ENCODE measurements at places on chromosomes 12 and 14.
A peak's percentile ranks its signal among the peaks of the same experiment; 100 is the strongest.

DNA sequence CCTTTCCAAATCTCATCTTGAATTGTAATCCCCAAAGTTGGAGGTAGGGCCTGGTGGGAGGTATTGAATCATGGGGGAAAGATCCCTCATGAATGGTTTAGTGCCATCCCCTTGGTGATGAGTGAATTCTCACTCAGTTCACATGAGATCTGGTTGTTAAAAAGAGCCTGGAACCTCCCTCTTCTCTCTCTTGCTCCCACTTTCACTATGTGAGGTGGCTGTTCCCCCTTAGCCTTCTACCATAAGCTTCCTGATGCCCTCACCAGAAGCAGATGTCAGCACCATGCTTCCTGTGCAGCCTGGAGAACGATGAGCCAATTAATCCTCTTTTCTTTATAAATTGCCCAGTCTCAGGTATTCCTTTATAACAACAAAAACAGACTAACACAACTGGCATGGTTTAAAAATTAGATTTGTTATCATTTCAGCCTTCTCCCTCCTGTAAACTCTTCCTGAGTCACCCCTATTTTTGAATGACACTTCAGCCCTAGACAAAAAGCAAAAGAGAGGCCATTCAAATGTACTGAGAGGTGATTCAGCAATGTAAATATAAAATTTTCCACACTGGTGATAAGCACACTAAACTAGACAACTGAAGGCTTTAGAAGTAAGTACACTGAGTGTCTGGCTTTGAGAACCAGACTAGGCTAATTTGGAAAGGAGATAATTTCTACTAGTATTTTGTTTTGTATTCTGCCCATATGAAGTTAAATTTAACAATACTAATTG lies 212.1 kb upstream of the ABCD2 start:
- DNase-seq: no peak

- no peak for DNase-seq
Measured at GRCh38 chr12:67145692-67146091, 123.5 kb upstream of the CAND1 start.

DNA sequence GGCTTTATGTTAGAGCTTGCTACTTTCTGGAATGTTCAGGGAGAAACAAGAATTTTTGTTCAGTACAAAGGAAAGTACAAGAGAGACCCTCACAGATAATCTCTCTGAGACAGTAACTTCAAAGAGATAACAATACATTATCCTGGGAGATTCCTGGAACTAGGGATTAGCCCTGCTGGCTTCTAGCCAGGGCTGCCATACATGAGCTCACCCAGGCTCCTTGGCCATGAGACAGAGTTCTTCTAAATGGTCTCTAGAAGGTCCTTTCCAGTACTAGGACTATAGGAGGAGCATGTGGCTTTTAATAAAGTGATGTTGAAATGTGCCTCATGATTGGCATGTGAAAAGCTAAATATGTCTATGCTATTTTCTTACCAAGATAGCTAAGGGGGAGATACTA lies 342.5 kb downstream of the EMP1 start:
- no peak for DNase-seq

DNA sequence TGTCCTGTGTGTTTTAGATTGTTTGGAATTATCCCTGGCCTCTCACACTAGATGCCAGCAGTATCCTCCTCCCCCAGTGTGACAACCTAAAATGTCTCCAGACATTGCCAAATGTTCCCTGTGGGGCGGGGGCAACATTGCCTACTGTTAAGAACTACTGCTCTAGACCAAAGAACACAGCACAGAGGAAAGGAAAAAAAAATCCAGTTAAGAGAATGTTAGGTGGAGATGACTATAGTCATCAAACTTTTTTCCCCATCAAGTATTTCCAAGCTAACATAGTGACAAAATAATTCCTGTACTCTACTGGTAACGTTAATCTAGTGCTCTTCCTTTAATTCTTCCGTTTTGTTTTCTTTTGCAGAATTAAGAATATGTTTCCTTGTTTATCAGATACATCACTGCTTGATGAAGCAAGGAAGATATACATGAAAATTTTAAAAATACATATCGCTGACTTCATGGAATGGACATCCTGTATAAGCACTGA lies 3.5 kb downstream of the CDKN1B start:
- no peak for DNase-seq

DNA sequence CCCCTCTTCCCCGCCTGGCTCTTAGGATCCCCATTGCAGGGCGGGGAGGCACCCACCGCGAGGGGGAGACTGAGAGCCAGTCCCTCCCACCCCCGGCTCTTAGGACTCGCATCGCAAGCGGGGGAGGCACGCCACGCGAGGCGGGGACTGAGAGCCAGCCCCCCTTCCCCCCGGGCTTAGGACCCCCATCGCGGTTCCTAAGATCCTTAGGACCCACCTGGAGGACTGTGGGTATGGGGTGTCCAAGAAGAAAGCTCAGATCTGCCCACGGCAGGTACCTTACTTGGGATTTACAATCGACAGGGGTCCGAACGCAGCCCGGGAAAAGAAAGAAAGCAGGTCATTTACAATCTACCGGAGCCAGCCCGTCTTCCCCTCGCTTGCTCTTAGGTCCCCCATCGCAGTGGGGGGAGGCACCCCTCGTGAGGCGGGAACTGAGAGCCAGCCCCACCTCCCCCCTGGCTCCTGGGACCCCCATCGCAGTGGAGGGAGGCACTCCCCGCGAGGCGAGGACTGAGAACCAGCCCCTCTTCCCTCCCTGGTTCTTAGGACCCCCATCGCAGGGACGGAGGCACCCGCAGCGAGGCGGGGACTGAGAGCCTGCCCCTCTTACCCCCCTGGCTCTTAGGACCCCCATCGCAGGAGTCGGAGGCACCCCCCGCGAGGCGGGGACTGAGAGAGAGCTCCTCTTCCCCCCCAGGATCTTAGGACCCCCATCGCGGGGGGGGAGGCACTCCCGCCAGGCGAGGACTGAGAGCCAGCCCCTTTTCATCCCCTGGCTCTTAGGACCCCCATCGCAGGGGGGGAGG lies 43.7 kb downstream of the DDX11 start:
- DNase-seq: peak; percentile 52

DNA sequence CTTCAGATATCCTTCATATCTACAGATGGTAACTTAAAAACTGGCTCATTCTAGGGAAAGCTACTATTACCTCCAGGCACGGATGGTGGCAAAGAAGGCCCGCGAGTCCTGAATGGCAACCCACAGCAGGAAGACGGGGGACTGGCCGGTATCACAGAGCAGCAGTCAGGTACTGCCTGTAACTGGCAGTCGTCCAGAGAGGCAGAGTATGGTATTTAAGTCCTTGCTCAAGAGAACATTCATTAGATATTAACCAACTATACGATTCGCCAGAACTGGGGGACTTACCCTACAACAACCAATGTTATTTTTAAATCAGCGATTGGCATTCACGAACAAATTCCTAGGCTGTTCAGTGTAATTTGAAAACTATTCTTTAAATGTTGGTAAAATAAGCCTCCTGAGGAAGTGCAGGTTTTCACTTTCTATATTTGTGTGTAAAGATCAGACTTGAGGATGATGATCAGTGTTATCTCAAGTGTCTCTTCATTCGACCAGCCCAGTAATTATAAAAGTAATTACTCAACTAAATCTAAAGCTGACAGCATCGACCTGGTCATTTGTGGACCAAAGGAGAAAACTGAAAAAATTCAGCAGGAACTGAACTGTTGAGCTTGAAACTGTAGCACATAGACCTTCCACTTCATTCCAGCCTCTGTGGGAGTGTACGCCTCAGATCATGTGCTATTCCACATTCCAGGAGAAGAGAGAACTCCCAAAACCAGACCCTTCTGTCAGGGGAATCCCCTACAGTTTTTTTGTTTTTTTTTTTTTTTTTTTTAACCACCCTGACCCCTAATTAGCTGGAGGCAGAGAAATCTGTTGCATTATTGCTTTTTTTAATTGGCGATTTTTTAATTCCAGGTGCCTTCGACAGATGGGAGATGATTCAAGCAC lies 75.6 kb downstream of the ESR2 start:
- peak; percentile 66 for DNase-seq

DNA sequence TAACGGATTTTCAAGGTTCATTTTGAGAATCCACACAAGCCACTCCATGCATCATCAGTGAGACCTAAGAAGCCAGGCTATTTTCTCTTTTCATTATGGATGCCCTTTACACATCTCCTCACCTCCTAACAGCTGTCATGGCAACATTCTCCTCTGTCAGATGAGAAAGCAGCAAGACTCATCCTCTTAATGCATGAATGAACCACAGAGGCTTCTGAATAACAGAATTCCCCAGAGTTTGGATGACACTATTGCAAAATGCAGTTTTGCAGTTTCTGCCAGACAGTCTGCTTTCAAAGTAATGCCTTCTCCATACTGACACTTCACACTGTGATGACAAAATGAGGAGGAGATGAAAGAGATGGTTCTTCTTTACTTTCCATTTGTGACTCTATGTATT lies 286.7 kb upstream of the GRIP1 start:
- no peak for DNase-seq

GRCh38 chr12:96882862-96883261 lies 24.2 kb upstream of the NEDD1 start:
- DNase-seq: no peak

GRCh38 chr14:91112194-91112593 lies 1.7 kb upstream of the DGLUCY start:
- no peak for DNase-seq
